WTC11 (cell line): ENCODE measurements at places on chromosomes 5 and 9.

GRCh38 chr9:135167849-135168655, 80.6 kb downstream of the OLFM1 start:
- no peak for DNase-seq

DNA sequence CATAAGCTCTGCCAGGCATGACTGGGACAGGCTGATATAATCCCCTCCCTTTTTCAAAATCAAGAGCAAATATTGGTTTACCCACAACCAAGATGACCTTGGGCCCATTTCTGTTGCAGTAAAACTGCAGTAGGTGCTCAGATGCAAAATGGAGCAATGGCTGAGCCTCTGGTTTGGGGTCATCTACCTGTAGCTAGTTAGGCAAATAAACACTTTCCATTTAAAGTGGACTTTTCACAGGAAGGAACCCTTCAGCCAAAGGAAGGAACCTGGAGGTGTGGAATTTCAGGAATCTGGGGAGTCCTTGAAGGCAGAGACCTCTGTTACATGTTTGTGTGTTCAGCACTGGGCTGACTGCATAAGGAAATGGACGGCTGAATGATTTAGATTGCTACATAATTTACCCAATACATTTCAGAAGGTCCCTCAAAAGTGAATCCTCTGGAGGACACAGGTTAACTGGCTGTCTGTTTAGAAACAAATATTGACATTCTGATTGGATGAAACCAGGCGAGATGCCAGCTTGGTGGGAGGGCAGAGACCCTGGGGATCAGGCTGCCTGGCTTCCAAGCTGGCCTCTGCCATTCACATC, 170.1 kb upstream of the ZNF618 start:
- no peak for DNase-seq

- no peak for DNase-seq
Measured at GRCh38 chr5:134965271-134965825, 2.4 kb upstream of the CATSPER3 start.

GRCh38 chr5:145429170-145429569, 406.0 kb downstream of the PRELID2 start:
- DNase-seq, result no peak

- DNase-seq, result no peak
Measured at GRCh38 chr5:76386360-76386759, 16.7 kb upstream of the IQGAP2 start.

- DNase-seq, result no peak
Measured at GRCh38 chr9:89844075-89844474, 239.3 kb downstream of the GADD45G start.

DNA sequence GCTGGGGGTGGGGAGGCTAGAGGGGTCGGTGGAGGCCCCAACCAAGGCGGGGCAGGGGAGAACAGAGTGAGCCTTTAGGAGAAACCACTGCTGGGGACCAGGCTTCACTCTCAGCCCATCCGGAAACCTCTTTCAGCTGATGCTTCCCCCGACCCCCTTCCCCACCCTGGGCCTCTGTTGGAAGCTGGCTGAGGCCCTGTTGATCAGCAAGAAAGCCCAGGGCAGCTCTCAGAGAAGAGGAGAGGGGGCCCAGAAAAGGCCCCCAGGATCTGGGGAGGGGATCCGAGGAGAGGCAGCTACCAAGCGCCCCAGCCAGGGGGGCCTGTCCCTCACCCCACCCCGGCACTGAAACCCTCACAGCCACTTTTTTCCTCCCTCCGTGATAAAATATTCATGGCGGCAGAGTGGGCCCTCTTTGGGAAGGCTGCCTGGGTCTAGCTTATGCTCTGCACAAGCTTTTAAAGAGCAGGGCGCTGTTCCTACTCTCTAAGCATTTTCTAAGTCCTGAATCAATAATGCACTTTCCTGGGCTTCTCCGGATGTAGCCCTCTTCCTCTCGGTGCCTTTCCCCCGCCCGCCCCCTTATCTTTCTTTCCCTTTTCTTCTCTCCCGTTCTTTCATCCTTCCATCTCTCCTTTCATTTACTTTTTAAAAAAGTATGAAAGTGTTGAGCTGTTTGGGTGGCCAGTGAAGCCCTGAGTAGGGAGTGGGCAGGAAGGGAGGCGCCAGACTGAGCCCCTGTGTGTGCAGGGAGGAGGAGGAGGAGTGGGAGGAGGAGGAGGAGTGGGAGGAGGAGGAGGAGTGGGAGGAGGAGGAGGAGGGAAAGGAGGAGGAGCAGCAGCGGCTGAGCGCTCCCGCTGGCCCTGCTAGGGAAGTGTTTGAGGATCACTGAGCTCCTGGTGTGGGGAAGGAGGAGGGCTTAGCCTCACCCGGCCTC, 23.5 kb downstream of the NTNG2 start:
- DNase-seq, result no peak

DNA sequence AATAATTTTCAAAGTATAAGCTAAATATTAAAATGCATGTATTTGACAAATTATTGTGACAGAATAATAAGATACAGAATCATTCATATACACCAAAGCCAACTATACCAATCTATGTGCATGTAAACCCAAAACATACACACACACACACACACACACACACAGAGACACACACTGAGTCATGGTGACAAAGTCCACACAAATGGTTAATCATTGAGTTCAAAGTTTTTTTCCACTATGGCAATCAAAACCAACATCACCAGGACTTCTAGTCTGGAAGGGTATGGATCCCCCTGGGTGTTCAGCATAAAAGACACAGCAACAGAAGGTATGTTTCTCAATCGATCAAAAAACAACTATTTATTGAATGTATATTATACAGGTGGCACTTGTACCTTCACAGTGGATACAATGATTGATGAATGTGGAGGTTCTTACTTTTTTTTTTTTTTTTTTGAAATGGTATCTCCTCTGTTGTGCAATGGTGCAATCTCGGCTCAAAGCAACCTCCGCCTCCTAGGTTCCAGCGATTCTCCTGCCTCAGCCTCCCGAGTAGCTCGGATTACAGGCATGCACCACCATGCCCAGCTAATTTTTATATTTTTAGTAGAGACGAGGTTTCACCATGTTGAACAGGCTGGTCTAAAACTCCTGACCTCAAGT, 137.0 kb downstream of the PDE4D start:
- no peak for DNase-seq

DNA sequence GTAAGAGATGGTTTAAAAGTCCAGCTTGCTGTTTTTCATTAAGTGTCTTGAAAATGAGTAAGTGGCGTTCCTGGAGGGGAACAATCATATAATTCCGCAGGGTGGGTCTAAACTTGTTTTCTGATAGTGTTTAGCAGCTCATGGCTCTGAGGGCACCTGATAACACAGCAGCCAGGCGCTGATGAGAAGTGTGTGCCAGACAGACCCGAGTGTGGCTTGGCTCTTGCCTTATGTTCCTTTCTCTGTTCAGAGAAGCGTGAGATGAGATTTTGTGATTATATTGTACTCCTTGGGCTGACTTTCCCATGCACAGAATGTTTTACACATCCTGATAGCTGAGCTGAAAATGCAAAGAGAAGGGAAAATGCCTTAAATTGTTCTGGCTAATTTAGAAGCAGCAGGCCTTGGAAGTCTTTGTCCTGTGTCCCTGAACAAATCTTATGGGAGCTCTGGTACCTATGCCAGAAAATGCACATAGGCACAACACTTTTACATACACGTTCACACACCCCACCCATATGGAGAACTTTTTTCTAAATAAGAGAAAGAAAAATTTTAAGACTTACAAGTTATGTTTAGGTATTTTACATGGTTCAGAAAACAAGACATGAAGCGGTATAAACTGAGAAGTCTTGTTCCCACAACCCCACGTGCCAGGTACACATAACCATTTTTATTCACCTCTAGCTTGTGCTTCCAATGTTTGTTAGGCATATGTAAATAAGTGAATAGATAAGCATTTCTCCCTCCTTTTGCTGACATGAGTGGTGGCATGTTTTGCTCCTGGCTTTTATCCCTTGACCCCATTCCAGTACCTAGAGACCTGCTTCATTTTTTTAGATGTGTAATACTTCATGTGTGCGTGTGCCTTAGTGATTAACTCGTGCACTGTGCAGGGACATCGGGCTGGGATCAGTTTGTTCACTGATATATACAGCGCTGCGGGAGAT, 152.2 kb upstream of the OTULINL start:
- no peak for DNase-seq

GRCh38 chr5:150589862-150590601, 50.4 kb upstream of the SYNPO start:
- peak; percentile 64 for DNase-seq

DNA sequence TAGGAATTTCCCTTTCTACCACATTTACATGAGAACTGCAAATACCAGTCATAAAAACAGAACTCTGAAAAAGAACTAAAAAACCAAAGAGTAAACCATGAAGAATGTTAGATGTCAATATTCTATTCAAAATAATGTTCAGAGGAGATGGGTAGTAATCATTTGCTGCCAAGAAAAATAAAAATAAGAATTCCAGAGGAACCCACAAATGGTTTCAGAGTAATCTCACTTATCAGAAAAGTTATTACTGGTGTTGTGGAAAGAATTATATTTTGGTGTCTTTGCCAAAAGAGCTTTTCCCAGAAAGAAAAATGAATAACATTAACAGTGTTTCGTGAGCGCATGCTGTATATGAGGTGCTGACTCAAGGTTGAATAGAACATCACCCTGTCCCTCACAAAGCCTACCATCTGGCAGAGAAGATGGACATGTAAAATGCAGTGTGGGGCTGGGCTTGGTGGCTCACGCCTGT, 35.6 kb downstream of the GPR21 start:
- DNase-seq, result no peak

GRCh38 chr5:92320446-92320845, 937.3 kb upstream of the ARRDC3 start:
- DNase-seq, result no peak
